ENCODE measurements at places on chromosomes 11 and 22.

GRCh38 chr11:131373095-131373725 lies 2.8 kb downstream of the NTM start:
- DNase-seq: no peak

GRCh38 chr22:45544588-45545170 lies 42.0 kb downstream of the FBLN1 start:
- DNase-seq: no peak

GRCh38 chr11:134592391-134592990 lies 180.4 kb upstream of the B3GAT1 start:
- DNase-seq: peak; percentile 74

DNA sequence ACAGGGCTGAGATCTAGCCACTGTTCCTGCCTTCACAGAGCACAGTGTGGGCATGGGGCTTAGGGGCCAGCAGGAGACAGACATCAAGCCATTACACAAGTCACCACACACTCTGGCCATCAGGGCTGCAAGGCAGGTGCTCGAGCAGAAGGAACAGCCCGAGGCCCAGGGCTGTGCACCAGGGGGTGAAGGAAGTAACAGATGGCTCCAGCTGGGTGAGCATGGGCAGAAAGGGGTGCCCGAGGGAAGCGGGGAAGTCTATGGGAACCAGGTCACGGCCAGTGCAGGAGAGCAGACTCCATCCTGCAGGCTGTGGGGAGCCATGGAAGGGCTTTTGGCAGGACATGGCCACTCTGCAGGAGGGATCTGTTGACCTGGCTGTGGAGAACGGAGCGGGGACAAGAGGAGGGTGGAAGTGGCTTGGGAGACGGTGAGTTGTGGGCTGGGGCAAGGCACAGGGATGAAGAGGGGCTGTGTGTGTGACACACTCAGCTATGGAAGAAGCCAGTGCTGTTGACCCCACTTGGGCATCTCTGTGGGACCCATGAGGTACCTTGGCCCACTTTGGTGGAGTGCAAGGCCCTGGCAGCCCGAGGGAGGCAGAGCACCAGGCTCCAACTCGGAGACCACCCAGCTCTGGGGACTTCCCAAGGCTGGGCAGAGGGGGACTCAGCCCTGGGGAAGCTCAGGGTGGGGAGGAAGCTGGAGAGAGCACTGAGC lies 3.6 kb downstream of the C11orf68 start:
- no peak for DNase-seq

- DNase-seq: no peak
These were observed 359.5 kb downstream of the INSC start for GRCh38 chr11:15473954-15474837.

DNA sequence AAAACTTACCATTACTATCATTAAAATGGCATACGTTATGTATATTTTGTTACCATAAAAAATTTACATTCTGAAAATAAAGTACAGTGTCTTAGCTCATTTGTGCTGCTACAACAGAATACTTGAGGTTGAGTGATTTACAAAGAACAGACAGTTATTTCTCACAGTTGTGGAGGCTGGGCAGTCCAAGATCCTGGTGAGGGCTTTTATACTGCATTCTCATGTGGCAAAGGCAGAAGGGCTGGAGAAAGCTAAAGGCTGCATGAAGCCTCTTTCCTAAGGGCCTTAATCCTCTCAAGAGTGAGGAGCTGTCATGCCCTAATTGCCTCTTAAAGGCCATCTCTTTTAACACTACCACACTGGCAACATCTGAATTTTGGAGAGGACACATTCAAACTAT lies 13.3 kb downstream of the GGTLC2 start:
- no peak for DNase-seq

GRCh38 chr11:17744151-17744940 lies 9.8 kb downstream of the KCNC1 start:
- DNase-seq: no peak

- no peak for DNase-seq
These were observed 1.3 kb downstream of the ARHGEF12 start for GRCh38 chr11:120337355-120338106.

GRCh38 chr22:34019190-34019845 lies 99.0 kb upstream of the LARGE1 start:
- DNase-seq: no peak

DNA sequence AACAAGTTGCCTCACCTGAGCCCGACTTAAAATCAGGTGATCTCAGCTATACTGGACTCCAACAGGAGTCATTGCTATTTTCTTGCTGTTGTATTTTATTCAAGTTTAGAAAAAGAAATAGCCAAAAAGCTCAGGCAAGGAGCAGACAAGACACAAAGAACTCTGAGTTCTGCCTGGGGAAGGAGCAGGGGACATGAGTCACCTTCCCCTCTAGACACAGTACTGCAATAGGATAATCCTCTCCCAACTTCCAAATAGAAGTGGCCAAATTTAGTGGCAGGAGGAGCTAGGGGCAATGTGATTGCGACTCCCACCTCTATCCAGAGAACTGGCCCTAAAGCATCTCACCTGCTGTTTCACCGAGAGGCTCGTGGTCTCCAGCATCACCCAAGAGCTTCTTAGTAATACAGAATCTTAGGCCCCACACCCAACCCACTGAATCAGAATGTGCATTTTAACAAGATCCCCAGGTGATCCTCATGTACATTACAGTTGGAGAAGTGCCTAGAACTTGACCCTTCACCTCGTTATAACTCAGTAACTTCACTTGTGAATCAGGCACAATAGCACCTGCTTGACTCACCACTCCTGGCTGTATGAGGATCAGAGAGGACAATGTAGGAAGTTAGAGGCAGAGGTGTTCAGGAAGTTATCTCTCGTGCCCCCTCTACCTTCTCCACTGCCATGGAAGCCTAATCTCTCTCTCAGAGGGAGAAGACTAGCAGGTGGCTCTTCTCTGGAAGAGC lies 56.8 kb upstream of the FBXO3 start:
- no peak for DNase-seq

- no peak for DNase-seq
These were observed 315.5 kb downstream of the FAT3 start for GRCh38 chr11:92540096-92540495.

DNA sequence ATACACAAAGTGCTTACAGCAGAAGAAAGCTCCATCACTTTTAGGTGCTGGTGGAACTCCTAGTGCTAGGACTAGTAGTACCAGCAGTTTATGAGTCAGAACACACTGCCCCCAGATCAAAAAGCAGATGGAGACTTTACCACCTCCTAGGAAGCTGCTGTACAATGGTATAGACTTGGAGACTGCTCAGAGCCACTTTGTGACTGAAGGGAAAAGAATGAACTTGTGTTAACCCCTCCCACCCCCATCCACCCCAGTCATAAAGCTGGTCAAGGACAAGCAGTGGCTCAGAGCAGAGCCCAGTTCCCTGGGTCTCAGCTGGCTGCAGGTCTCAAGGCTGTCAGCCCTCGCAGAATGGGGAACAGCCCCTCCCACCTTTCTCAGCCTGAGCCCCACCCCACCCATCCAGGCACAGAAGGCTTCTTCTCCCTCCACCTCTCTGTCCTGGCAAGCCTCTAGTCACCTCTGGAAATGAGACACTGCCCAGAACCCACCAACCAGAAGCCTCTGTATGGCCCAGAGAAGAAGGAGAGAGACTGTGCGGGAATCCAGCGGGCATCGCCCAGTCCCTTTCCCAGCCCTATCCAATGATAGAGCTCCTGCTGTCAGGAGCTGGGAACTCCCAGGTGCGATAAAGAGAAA lies 23.8 kb downstream of the PACSIN2 start:
- no peak for DNase-seq

DNA sequence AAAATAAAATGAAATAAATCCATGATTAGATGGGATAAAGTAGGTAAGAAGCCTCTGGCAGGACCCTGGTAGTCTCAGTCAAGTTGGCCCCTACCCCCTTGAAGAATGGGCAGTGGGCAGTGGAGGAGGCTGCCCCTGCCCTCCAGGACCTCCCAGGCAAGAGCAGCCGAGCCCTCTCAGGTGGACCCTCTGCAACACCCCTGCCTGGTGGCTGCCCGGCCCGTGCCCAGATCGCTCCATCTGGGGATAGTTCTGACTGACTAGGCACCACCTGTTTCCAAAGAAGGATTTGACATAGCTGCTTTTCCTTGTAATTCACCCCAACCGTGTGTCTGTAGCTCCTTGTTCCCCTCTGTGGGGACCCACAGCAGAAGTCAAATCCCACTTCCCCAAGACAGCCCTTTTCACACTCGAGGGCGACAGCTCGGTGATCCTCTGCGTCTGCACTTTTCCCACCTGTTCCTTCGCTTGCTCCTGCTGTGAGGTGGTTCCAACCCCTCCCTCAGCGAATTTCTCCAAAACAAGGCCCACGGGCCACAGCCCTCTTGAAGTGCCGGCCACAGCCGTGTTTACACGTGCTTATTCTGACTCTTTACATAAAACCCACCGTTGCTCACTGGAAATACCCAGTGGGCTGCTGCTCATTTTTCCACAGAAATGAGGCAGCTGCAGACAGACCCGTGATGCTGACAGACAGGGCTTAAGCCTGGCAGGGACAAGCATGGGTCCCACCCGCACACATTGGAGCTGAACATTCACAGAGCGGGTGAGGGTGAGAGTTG lies 5.5 kb upstream of the TMPRSS13 start:
- DNase-seq: no peak

- DNase-seq: no peak
These were observed 15.9 kb downstream of the NEAT1 start for GRCh38 chr11:65438257-65439151.

DNA sequence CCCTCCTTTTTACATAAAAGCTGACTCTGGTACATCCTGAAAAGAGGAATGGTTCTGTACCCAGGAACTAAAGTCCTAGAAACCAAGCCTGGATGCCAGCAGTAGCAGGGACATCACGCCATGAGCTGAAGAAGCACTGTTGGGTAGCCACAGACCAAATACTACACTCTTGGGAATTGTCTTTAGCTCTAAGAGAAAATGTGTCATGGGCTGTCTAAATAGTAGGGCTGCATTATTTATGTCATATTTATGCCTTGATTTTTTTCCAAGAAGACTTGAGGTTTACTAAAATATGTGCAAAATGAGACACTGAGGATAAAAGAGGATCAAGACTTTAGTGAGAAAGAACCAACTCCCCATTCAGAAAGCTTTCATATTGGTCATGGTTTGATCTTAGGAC lies 213.6 kb downstream of the RAB38 start:
- DNase-seq: no peak

- no peak for DNase-seq
These were observed 14.9 kb upstream of the ISX start for GRCh38 chr22:35051013-35051535.

DNA sequence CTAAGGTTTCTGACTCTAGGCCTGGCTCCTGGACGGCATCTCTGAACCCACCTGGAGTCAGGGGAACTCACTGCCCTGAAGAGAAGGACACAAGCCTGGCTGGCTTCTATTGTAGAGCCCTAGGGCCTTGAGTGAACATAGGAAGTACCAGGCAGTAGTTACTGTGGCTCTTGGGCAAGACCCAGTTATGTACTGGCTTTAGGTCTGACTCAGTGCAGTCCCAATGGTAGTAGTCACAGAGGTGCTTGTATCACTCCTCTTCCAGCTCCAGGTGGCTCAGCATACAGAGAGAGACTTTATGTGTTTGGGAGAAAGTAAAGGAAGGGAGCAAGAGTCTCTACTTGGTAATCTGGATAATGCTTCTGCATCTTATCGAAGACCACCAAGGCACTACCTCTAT lies 13.9 kb upstream of the PAK1 start:
- DNase-seq: no peak

DNA sequence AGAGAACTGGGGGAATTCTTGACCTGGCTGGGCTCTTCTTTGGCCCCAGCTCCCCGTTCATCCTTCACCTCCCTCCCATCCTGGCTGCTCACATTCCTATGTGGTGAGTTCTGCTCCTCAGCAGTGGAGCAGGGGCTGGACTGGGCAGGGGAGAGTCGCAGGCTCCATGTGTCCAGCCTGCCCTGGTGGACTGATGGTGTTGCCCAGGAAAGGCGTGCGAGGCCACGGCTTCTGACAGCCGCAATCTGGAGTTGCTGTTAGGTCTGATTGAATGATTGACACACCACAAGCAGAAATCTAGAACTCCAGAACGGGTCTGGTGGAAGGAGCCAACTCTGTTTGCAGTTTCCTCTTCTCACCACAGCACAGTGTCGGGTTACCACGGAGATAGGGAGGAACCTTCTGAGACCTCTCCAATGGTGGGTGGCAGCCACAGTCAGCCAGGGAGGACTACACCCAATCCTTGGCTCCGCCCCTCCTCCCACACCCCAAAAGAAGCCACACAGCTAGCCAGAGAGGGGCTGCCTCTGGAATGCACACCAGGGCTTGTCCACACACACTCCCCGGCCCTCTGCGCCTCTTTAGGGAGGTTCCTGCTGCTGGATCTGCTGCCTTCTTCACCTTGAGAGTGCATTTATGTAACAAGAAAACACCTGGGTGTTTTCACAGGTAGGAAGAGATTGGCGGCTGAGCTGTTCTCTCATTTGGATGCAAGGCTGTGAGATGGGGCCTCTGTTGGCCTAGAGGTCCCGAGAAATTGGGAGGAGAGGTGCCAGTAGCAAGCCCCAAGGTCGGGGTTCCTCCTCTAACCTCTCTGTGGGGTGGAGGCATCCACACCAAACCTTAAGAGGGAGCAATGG lies 56.4 kb upstream of the CD44 start:
- DNase-seq: peak; percentile 79

GRCh38 chr11:70818351-70818750 lies 420.0 kb downstream of the CTTN start:
- DNase-seq: no peak

DNA sequence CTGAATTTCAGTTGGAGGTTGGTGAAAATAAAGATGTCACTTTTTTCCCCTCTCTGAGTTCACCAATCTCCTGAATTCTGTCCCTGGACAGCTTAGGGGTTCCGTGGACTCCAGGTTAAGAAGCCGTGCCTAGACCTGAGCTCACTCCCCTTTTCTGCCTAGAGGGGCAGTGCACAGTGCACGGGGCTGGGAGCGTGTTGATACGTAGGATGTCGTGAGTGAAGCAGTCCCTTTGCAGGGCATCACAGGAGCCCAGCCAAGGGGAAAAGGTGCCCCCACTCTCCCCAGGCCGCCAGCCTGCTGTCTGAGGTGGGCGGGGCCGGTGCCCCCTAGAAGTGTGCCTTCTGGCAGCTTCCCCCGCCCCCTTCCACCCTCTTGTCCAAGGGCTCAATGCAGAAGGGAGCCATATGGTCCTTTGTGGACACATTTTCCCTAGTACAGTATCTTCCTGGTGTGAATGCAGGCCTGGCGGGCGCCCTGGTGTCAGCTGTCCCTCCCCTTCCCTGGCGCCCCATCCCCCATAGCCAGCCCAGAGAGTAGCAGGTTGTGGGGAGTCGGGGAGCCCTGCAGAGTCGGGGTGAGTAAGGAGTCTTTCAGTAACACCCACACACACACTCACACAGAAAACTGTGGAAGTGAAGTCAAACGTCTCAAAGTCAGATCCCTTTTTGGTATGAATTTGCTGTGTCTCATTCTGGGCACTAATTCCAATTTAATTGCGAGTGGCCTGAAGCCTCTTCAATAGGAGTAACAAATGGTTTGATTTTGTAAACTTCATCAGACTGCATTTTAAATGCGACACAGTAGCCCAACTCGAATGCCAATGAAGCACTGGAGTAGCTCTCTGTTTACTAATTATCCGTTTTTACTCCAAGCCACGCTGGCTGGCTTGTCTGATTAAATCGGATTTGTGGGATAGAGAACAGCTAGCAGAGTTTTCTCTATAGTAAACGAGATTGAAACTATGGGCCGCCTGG lies 67.5 kb upstream of the NNMT start:
- no peak for DNase-seq

All from stimulated activated CD4-positive, alpha-beta T cell treated with anti-CD3 and anti-CD28 coated beads, Interleukin-2, amount 100 ng/mL, for 24 hours (primary cell).